AG09319 (cell line): ENCODE measurements at places on chromosomes 5 and 9.

GRCh38 chr5:174423558-174423957 lies 300.8 kb upstream of the MSX2 start:
- no peak for DNase-seq

- peak; percentile 50 for DNase-seq
Measured at GRCh38 chr5:91219091-91219802, 163.9 kb downstream of the ARRDC3 start.

- no peak for DNase-seq
Measured at GRCh38 chr9:81656004-81656403, 33.3 kb downstream of the TLE1 start.

GRCh38 chr9:135076876-135077430 lies 10.5 kb upstream of the OLFM1 start:
- no peak for DNase-seq

DNA sequence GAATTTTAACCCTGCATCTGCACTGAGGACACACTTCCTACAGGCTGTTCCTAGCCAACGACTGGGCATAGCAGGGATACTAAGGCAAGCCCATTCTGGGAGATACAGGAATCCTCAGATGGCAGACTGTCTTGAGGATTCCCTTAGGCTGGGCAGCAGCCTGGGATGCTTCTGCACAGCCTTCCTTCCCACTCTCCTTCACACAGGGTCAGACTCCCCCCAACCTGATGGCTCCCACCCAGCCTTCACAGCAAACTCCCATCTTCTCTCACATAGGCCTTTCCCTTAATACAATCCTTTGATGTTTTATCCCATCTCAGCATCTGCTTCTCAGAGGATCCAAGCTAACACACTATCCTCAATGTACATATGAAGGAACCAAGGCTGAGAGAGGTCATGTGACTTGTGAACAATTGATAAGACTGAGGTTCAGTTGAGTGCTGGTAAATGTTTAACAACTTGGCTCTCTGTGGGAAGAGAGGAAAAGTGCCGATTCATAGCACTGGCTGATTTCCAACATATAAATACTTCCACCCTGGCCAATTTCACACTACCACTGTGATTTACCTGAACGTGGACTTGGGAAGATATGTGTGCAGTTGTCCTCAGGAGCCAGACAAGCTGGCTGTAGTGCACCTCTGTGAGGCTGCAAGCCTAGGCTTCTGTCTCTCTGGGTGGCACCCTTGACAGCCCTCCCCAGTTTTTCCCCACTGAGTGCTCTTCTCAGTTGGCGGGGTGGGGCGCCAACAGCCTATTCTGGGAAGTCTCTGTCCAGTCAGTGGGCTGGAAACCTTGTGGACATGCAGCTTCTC lies 120.2 kb upstream of the TRIM32 start:
- no peak for DNase-seq

DNA sequence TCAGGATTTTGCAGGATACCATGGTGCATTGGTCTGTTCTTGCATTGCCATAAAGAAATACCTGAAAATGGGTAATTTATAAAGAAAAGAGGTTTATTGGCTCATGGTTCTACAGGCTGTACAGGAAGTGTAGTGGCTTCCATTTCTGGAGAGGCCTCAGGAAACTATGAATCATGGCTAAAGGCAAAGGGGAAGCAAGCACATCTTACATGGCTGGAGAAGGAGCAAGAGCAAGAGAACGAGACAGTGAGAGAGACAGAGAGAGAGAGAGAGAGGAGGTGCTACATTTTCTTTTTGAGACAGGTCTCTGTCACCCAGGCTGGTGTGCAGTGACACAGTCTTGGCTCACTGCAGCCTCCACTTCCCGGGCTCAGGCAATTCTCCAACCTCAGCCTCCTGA lies 43.9 kb downstream of the P4HA2 start:
- no peak for DNase-seq

DNA sequence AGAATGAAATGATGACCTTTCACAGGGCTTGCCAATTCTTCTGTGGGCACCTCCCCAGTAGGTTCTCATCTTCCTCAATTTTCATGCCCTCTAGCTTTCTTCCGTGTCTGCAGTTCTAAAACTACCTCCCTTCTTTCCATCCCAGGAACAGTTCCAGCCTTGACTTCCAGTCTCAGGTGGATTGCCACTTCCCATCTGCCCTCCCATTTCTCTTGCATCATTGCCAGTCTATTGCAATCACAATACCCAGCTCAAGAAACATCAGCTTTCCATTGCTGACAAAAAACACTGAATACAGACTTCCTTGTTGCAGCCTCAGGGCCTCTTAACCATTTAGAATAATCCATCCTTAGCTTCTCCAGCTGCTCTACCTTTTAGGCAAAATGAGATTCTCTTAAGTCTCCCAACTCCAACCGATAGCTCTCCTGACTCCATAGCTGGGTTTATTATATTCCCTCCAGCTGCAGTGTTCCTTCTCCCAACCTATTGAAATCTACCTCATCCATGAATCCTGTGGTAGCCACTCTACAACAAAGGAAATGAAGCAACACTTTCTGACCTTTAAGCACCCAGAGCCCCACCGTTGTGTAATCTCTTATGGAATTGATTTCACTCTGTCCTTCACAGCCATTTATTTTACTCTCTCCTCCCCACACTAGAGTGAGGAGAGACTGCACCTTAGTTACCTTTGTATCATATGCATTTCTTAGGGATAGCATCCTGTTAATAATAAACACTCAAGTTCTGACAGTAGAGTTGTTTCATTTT lies 75.6 kb upstream of the PCA3 start:
- peak; percentile 58 for DNase-seq

DNA sequence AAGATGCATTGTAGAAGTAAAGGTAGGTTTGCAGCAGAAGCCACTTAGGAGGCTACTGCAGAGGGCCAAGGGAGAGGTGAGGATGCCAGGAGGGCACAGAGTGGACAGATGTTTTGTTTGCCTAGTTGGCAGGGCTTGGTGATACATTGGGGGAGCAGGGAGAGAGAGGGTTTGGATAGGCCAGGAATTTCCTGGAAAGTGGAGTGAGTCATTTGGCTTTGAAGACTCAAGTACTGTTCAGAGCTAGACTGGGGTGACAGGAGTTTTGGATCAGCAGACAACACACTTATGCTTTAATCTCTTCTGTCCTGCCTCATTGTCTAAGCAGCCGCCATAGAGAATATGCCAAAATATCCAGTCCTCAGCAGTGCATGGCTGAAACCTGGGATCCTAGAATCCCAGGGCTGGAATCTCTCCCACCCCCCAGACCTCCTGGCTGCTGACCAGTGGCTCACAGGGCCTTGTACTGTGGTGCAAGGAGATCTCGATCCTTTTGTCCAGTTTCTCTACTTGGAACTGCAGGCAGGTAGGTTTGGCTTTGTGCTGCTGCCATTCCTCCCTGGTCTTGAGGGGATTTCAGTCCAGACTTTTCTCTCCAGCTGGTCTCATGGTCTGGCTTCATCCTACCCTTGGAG lies 11.0 kb downstream of the TMEM268 start:
- no peak for DNase-seq

DNA sequence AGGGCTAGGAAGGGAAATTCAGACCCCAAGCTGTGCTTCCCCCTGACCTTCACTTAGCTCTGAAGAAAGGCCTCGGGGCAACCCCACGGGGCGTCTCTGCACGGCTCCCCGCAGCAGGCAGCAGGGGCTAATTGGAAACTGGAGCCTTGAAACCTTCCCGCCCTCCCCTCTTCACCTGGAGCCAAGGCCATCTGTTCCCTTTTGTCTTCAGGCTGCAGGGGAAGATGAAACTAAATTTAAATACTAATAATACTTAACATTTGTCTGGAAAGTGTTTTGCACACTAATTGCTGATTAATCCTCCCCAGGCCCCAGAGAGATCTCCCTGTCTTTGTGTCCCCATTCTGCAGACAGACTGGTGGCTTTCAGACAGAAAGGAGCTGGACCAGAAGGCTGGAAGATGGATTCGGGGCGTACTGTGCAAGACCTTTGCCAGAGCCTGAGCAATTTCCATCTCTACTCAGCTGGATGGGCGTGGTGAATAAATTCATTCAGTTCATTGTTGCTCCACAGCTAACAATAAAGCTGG lies 34.1 kb upstream of the CPLX2 start:
- DNase-seq = no peak

DNA sequence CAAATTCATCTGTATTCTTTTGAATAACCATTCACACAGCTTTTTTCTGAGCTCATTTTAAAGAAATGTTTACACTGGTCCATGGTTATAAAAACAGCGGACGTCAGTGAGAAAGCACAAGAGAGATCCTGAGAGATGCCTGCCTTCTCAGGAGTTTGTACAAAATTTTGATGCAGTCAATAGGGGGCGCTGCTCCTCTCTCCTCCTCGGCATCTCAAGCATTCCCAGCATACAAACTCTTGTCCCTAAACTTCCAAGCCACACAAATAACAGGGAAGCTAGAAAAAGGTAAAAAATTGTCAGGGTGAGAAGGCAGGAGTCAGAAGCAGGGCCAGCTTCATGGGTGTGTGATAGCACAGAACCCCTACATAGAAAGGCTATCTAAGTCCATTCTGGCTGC lies 11.2 kb upstream of the CCDC152 start:
- DNase-seq = no peak

GRCh38 chr5:137022043-137022442 lies 477.1 kb downstream of the SPOCK1 start:
- no peak for DNase-seq

DNA sequence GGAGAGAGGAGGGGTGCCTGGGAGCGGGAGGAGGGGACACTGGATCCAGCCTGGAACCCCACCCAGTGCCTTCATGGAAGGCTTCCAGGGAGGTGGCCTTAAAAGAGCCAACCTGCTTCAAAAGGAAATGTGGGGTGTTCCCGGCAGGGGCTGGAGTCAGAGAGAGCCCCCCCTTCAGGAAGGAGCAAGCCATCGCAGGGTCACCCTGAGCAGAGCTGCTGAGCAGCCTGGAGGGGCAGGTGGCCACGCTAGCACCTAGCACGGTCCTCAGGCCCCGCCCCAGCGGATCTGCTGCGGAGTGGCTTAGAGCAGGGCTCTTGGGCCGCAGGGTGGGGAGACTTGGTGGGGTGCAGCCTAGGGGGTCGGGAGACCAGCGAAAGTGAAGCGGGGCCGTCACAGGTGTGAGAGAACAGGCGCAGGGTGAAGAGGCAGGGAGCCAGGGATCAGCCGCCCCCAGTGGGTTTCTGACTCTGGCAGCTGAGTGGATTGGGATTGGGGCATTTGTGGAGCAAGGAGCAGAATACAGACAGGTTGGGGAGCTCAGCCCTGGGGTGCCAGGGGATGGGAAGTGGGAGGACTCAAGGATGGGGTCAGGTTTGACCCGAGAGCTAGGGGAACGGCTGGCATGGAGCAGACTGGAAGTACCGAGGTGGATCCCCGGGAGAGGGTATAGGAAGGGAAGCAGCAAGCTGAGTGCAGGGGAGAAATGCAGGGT lies 1.5 kb downstream of the LCN2 start:
- no peak for DNase-seq

DNA sequence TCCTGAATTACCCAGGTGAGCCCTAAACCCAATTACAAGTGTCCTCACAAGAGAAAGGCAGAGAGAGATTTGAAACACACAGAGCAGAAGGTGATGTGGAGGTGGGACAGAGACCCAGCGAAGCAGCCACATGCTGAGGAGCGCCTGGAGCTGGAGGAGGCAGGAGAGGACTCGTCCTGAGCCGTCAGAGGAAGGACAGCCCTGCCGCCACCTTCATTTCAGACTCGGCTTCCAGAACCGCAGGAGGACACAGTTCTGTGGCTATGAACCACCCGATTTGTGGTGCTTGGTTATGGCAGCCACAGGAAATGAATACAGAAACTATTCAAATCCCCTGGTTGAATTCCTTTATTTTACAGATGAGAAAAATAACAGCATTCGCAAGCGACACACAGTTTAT lies 16.4 kb upstream of the FBP1 start:
- DNase-seq = no peak

DNA sequence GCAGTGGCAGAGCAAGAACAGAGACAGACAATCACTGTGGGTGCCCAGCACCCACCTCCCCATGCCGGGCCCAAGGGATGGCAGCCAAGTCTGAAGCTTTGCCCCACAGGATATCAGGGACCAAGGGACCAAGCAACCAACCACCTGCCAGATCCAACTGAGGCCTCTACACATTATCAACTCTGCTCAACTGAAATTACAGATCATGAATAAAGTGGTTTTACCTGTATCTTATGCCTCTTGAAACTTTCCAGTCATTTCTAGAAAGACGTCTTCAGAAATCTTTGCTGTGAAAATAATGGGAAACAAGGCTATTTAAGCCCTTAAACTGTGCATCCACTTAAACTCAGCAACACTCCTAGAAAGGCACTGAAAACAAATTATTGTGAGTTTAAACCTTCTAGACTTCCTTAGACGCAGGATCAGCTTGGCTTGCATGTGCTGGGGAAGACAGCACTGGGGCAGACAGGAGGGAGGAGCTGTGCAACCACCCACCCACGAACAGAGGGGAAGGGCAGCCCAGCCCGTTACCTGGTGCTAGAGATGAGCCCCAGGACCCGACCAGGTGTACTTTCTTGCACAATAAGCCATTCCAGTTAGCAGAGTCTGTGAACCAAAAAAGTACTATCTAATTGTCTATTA lies 80.0 kb downstream of the SEMA4D start:
- DNase-seq = no peak

- no peak for DNase-seq
Measured at GRCh38 chr5:35862126-35862525, 5.4 kb downstream of the IL7R start.

DNA sequence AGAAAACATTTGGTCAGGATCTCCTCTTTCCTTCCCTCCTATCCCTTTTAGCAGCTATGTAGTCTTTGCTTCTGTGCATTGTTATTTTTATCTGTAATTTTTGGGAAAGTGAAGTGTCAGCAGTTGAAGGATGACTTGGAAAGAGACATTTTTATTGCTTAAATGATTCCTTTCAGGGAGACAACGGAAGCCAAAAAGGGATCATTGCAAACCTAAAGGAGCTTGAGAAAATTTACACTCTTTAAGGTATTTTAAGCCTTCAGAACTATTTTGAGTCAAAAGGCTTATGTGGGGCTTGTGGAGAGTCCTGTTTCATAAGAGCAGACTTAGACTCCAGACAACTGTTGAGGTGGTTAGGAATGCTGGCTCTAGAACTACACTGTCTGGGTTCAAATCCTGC lies 281.6 kb downstream of the KIF4B start:
- no peak for DNase-seq
